ENCODE measurements at places on chromosomes 7 and 10.

DNA sequence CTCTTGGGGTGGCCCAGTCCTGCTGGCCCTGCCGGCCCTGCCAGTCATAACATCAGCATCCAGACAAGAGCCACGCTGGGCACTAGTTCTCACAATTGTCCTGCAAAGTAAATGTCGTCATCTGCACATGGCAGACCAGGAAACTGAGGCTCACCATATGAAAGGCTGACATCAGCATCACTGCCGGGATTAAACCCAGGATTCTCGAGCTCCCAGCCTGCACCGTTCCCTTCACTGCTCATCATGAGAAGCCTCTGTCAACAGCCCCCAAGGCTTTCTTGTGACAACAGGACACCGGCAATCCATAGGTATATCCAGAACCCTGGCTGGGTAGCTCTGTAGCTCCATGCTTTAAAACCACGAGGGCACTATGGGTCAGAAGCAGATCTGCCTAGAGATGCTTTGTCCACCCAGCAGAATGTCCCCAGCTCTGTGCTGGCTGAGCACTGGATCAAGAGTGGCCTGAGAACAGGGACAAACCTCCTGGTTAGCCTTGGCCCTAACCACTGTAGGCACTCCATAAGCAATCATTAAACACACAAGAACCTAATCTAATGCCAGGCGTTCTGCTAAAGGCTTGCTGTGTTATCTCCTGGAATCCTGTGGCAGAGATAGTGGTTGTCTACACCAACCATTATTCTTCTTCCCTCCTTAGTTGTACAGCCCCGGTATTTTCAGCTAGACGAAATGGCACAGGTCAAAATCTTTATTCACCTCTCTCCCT, 41.2 kb upstream of the C10orf71 start:
- DNase-seq = no peak

- no peak for DNase-seq
Measured at GRCh38 chr7:17227766-17228490, 70.5 kb upstream of the AHR start.

DNA sequence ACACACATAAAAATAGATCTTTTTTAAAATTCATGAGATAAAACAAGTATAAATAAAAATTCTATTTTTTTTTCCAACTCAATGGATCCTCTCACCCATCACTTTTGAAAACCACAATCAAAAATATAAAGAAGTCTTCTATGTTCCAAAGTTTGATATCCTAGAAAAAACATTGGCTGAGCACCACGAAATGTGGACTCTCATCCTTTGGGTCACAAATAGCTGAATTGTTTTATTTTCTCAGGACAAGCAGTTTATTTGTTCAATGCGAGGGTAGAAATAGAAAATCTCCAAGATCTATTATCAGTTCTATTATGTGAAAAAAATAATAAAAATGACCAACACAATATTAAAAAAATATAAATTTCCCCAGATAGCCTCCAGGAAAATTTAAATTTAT, 310.5 kb upstream of the DGKB start:
- DNase-seq = no peak

- DNase-seq = no peak
Measured at GRCh38 chr10:44439239-44439957, 54.5 kb upstream of the CXCL12 start.

DNA sequence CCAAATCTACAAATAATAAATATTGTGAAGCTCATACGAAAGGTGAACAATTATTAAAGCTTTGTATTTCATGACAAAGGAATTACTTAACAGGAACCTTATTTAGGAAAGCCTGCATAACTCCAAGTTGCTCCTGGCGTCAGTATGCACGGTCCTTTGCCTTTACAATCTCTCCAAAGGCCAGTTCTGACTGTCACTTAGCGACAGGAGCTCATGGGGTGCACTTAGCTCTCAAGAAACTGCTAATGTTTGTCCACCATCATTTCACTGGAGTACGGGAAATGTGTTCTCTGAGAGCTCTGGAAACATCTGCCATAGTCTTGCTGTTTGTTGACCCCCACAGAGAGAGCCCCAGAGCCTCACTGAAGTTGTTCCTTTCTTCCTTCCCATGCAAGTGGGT, 781.5 kb upstream of the POM121L12 start:
- no peak for DNase-seq

- DNase-seq = no peak
Measured at GRCh38 chr7:34751725-34752643, 94.0 kb downstream of the NPSR1 start.

- no peak for DNase-seq
Measured at GRCh38 chr10:77405771-77406241, 231.8 kb downstream of the KCNMA1 start.

- DNase-seq = no peak
Measured at GRCh38 chr10:121661451-121661851, 63.2 kb upstream of the FGFR2 start.

- no peak for DNase-seq
Measured at GRCh38 chr10:70874061-70874460, 14.3 kb downstream of the PCBD1 start.

- DNase-seq = no peak
Measured at GRCh38 chr7:16851829-16852228, 30.0 kb downstream of the AGR3 start.

DNA sequence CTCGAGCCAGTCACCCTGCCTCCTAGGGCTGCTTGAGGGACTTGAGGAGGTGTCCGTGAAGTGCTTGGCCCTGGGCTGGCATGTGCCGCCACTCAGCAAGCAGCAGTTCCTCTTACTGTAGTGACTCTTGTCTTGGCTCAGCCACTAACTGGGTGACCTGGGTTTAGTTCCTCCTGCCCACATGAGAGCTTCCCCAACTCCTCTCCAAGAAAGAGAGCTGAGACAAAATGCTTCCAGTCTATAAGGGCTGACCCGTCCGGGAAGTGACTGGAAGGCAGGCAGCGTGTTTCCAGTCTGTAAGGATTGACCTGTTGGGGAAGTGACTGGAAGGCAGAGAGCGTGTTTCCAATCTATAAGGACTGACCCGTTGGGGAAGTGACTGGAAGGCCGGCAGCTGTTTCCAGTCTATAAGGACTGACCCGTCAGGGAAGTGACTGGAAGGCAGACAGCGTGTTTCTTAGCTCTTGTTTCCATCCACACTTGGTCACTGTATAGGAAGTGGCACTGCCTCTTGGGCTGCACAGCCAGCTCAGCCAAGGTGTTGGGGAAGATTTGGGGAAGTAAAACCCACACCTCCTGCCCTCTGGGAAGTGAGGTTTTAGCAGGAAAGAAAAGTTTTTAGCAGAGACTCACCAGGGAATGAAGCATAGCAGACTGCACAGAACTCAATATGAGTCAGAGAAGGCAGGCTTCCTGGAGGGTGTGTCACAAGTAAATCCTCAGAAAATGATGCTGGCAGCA, 53.3 kb upstream of the PPIF start:
- DNase-seq = no peak

- no peak for DNase-seq
Measured at GRCh38 chr7:18975276-18975675, 142.2 kb downstream of the TWIST1 start.

- DNase-seq = no peak
Measured at GRCh38 chr7:84627250-84627649, 432.7 kb upstream of the SEMA3A start.

GRCh38 chr10:97572214-97572989, at the start of gene ANKRD2:
Gene ANKRD2 (plus strand): TSS chr10:97572779. CDS start chr10:97572789, 10 bp downstream.
- peak; percentile 18 for DNase-seq

- no peak for DNase-seq
Measured at GRCh38 chr7:39085189-39085588, 107.5 kb downstream of the POU6F2 start.

DNA sequence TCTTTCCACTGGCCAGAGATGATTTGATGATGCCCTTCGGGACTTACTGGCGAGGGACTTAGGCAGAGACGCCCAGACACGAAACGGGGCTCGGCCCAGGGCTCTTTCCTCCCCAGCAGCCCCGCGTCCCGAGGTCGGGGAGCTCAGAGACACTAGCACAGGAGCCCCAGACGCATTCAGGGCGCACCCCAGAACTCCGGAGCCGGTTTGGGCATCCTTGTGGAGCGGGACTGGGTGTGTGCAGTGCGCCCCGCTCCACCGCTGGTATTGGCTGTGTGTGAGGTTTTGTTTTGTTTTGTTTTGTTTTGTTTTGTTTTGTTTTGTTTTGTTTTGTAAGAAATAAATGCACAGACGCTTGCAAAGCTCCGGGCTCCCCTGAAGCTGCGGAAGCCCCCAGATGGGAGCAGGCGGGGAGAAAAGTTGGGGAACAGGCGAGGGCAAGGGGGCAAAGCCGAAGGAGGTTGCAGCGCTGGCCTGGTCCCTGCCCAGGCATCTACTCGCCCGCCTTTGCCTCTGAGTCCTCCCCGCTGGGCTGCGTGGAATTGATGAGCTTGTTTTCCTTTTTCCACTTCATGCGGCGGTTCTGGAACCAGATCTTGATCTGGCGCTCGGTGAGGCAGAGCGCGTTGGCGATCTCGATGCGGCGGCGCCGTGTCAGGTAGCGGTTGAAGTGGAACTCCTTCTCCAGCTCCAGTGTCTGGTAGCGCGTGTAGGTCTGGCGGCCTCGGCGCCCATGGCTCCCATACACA, 1.9 kb upstream of the HOXA5 start:
- DNase-seq = no peak

- no peak for DNase-seq
Measured at GRCh38 chr10:32190890-32191491, 134.8 kb upstream of the KIF5B start.

- no peak for DNase-seq
Measured at GRCh38 chr10:116710076-116710475, 32.3 kb downstream of the HSPA12A start.

DNA sequence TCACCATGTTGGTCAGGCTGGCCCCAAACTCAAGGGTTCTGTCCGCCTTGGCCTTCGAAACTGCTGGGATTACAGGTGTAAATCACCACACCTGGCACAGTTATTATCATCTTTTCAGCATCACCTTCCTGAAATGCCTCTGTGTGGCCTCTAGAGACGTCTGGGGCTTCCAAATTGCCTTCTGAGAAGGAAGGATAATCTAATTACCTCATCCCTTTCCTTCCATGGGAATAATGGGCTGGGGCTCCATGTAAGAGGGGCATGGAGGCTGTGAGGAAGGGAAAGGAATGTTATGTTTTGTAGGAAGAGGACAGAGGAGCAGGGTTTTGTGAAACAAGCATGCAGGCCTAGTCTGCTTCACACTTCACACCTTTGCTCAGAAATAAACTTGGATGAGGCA, 22.2 kb upstream of the PODXL start:
- no peak for DNase-seq

DNA sequence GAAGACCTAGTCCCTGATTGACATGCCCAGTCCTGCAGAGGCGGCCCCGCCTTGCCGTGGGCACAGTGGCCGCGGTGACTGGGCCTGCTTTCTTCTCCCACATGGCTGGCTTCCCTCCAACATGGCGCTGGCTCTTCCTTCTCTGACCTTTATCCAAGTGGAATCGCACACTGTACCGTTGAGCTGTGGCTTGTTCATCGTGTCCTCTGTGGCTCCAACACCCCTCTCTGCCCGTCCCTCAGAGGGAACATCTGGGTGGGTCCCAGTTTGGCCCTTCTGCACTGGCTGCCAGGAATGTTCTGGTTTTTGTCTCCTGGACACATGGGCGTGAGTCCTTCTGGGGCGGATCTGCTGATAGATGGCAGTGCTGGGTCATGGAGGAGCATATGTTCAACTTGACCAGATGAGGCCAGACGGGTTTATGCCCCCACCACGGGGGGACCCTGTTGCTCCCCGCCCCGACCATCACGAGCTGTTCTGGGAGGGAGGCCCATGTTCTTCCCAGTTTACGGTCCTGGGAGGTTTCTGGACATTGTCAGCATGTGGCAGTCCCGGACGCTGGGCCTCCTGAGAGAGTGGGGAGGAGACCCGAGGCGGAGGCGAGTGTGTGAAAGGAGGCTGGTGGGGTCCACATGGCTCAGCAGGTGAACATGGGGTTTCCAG, 63.5 kb downstream of the LHPP start:
- no peak for DNase-seq

- no peak for DNase-seq
Measured at GRCh38 chr7:69803699-69804516, 205.6 kb downstream of the AUTS2 start.

DNA sequence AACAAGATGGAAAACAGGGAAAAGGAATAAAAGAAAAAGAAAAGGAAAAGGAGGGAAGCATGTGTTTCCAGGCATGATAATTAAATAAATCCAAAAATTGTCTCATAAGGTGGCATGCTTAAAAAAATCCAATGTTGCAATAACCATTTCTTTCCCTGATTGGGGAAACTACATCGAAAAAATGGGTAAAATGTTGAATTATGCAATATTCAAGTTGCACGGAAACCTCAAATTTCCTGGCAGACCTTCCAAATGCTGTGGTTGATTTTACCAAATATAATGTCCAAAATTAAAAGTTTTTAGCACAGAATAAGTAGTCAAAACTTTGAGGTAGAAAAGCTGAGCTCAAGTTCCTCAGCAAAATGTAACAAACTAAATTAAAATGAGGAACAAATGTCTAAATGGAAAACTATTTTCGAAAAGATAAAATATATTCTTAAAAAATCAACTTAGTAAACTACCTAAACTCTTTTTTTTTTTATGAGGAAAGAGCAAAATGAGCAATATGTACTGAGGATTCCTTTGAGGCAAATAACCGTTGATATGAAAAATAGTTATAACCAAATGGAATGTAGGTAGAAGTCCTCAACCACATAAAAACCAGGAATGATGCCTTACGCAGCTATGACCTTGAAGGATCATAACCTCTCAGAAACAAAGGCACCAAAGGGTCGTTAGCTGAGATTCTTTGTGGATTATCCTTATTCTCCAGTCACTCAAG, 52.6 kb downstream of the MACC1 start:
- no peak for DNase-seq

DNA sequence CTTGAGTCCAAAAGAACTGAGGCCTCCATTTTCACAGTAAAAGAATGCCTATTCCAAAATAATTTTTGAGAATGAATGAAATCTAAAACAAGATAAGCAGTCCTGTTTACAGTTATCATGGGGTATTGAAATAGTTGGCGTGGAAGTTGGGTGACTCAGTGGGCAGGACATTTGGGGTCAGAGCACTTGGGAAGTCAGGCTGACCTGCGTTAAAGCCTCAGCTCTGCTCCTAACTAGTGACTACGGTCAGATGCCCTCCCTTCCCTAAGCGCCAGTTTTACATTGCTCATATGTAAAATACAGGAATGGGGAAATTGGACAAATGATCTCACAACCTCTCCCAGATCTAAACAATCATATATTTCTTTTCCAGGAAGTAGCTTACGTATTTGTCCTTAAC, 2.3 kb upstream of the PAPSS2 start:
- no peak for DNase-seq

DNA sequence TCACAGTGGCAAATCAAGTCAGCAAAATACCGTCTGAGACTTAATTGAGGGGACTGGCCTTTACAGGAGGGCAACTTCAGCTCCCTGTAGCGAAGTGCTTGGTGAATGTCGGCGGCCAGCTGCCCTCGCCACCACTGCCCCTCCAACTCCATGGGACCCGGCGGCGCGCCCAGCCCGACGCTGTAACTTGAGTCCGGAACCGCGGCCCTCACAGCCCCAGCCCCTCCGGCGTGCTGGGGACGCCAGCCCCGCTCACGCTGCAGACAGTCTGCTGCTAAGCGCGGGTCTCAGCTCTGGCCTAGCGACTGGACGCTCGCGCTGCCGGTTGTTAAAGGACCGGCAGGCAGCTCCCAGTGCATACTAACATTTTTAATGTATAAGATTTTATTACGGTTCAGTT, 113.4 kb upstream of the NUPR2 start:
- no peak for DNase-seq
